ENCODE measurements at places on chromosomes 6 and 20.
A peak's percentile ranks its signal among the peaks of the same experiment; 100 is the strongest.

- no peak for DNase-seq
These were observed 150.8 kb downstream of the TMEM200A start for GRCh38 chr6:130516604-130517003.

DNA sequence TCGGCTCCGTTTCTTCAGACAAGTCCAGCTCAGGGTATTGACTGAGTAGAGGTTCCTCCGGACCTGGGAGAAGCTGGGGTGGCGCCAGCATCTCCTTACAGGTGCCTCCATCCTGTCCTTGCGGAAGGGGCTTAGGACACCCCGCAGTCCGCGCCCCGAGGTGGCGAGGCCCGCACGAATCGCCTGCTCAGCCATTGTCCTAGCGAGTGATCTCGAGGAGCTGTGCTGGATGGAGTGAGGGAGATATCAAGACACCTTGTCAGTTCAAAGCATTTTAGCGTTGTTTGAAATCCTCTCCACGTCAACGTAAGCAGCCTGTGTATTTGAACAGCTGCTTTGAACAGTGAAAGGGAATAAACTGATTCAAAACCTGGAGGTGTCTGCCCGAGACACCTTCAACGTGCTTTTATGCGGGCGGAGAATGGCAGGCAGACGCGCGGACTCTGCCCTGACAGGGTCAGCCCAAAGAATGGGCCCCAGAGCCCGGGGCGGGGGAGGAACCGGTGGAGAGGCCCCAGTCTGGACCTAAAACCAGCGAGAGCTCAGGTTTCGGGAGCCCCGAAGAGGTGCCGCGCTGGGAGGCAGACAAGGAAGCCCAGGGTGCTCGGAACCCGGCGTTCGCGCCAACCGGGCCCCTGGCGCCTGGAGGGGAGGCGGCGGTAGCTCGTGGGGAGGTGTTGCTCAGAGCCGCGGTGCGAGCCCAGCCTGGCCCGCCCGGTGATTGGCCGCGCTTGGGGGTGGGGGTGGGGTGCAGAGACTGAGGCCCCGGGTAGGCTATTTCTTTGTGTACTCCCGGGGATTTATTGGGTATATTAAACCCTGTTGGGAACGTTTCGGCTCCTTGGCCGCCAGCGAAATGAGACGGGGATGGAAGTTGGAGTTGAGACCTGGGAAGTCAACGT, 3.1 kb upstream of the POU3F2 start:
- DNase-seq, result peak; percentile 3

DNA sequence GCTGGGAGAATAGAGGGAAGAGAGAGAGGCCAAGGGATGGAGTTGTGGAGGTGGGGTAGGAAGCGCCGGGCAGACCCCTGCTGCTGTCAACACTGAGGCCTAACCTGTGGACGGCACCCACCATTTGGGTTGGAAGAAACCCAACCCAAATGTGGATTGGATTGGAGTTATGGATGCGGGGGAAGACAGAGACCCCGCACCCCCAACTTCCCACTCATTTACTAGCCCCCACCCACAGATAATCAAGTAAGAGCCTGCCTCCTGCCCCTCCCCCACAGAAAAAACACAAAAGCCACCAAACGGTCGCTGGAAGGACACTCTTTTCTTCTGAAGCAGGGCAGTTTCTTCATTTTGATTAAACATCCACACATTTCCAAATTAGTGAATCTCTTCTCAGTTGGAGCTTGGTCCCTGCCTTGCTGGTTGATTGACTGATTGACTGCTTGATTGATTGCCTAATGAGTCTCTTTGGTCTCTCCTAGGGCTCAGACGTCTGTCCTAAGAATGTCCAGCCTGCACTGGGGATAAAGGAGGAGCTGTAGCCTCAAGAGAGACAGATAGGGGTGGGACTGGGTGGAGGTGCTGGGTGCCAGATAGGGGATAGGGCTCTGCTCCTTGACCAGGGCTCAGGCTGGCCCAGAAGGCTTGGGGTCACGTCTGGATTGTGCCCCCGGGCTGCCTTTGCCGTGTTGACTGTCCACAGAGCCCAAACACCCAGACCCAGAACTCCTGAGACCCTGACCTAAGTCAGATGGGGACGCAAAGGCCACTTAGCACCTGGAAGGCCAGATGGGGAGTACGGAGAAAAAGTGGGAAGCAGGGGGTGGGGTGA, 74.9 kb upstream of the FOXP4 start:
- DNase-seq, result no peak

DNA sequence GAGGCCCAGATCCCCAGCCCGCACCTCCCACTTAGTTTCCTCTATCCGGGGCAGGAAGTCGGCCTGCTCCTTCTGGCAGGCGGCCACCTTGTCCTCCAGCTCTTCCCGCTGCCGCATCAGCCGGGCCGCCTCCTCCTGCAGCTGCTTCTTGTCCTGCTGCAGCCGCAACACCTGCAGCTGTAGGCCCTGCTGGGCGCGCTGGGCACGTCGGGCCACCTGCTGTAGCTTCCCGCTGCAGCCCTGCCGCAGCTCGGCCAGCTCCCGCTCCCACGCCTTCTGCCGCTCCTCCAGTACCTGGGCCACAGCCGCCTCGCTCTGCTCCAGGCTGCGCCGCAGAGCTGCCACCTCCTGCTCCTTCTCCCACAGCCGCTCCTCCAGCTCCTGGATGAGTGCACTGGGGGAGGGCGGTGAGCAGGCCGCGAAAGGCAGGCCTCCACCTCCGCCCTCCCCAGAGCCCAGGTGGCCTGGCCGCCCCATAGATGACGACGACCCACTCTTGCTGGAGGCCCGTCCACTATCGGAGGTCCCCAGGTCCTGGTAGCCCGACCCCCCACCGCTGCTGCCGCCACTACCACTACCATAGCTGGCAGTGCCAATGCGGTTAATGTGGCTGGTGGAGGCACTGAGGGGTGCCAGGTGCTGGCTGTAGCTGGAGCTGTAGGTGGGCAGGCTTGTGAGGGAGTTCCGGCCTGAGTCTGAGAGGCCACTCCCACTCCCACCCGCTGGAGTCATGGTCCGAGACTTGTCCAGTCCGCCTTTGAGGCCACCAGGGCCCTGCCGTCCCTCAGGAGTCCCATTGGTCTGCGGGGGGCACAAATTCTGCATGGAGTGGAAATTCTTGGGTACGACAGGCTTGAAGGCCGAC, 6.0 kb upstream of the FASTKD5 start:
- no peak for DNase-seq

DNA sequence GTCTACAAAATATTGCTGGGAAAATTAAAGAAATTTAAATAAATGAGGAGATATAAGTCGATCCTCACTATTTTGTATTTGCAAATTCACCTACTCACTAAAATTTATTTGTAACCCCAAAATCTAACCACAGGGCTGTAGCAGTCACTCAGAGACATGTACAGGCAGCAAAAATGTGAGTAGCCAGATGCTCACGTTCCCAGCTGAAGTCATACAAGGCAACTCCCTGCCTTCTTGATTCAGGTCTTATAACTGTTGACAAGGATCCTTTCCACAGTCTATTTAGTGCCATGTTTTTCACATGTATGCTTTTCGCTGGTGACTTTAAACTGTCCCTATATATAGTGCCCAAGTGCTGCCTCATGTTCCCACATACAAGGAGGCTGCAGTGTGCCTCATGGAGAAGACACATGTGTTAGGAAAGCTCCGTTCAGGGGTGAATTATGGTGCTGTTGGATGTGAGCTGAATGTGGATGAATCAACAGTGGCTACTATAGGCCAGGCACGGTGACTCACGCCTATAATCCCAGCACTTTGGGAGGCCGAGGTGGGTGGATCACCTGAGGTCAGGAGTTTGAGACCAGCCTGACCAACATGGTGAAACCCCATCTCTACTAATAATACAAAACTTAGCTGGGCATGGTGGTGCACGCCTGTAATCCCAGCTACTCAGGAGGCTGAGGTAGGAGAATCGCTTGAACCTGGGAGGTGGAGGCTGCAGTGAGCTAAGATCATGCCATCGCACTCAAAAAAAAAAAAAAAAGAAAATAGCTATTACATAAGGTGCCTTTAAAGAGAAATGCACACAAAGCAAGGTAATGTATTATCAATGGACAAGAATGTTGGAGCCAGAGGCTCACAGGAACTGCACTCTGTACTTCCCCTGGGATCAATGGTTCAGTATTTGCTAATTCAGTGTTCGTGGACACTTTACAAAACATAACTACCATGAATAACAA, 55.3 kb downstream of the STK35 start:
- no peak for DNase-seq

DNA sequence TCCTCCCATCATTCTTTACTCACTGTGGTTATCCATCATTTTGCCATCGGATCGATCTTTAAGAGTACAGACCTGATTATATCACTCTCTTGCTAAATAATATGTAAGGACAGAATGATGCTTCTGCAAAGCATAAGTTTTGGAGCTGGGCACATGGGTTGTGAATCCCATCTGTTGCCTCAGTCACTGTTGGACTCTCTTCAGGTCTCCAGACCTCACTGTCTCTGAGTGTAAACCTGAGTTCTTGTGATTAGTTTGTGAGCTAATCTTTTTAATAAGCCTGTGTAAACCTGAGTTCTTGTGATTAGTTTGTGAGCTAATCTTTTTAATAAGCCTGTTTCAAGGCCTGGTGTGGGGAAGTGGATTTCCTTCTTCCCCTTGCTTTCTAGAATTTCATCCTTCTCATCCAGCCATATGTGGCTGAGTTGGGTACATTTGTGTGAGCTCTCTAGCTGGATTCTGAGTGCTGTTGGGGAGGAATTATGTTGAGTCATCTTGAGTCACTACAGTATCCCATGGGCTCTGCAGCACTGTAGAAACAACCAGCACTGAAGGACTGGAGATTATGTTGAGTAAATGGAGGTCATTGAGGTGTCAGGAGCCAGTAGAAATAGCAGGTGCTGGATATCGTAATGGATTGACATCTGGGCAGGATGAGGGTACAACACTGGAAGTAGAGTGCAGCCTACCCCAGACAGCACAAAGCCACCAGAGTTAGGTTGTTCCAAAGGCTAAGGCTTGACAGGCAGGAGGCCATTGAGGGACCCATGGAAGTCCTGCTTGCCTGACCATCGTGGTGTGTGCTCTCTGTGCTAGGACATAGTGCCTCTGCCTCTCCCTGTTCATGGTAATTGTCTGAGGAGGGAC, 52.4 kb downstream of the SCAND1 start:
- DNase-seq, result no peak
